Ovary (tissue), 10 donors: ENCODE measurements at places on chromosomes 12 and 14.
A peak's percentile ranks its signal among the peaks of the same experiment; 100 is the strongest.

DNA sequence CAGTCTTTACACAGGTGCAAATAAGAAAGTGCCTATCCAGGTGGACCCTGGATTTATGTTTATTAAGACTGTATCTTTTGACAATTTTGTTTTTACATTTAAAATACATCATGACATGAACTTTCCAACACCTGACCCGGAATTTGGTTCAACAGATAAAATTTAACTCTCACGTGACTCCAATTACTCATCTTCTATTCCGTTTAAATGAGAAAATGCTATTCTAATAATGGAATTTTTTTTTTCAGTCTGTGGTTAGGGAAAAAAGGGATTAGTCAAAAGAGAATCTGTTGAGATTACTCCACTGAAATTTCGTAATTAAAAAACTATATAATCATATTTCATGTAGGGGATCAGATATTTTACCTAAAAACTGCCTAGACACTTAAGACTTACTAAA is 11.1 kb downstream of the VPS37B start:
- DNase-seq = no peak

DNA sequence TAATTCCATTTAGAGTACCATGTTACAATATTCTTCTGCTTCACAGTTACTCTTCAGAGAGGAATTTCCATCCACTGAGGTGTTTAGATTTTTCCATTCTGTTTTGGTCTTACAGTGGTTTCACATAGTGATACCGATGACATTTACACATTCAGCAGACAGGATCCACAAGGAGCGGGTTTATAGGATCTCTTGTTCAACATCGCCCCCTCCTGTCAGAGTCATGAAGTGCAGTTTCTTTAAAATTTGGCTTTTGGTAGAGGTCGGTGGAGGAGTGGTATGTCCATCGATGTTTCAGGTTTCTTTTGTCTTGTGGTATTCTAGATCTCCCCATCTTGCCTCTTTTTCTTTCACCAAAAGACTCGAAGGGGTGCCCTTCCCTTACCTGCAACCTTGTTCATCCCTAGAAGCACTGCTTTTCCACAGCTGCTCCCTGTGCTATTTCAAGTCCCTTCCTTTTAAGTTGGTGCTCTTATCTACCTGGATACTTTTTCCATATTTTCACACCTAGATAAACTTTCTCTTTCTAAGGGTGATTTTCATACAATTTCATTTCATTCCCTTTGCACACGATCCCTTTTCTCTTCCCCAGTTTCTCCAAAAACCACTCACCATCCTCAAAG is 181.3 kb downstream of the ITPR2 start:
- DNase-seq = peak; percentile 33

DNA sequence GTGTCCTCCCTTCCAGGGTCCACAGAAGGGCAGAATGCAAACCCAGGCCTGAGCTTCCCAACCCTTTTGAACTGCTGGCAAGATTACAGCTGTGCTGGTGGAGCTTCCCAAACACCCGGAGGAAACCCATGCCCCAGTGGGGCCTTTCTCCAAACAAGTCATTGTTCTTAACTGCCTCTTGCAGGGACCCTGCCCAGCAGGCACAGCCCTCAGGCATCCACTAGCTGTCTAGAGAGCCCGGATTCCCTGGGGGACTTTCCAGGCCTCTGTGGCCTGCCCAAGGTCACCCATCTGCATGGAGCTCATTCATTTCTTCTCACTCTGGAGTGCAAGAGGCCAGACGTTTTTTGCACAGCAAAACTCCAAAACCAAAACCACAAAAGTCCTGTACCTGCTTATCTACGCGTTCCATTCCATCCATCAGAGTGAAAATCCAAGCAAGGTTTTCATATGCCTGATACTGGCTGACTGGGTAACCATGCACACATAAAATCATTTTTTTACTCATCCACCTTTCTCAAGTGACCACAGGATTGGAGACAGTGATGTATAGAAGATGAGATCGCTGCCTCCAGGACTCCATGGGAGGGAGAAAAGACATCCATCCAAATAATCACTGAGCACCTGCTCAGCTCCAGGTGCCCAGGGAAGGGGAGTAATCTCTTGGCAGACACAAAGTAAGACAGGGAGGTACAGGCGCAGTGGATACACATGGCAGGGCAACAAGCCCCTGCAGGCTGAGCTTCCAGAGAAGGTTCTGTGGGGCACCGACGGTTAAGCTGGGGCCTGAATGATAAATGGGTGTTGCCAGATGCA is 17.2 kb upstream of the BDKRB2 start:
- no peak for DNase-seq

DNA sequence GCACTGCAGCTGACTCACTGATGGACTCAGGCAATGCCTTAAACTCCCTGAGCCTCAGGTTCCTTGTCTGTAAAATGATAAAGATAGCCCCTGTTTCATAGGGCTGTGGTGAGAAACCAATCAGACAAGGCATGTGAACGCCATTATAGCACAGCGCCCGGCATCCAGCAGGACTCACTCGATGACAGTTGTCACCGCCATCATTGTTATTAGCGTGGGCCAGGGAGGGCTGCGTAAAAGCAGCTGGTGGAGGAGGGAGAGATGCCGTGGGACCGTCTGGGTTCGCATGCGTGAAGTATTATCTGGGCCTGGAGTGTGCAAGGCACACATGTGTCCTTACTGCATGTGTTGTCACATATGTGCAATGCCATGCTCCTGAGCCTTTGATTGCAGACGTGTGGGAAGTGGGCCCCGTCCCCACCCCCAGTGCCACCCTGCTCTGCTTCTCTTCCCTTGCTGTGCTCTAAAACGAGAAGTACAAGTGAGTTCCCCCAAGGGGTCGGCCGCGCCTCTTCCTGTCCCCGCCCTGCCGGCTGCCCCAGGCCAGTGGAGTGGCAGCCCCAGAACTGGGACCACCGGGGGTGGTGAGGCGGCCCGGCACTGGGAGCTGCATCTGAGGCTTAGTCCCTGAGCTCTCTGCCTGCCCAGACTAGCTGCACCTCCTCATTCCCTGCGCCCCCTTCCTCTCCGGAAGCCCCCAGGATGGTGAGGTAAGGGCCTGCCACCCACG is at the start of gene PTPN6:
Gene PTPN6, plus strand, starts transcription at position 546 of the 730 bp plus-strand sequence. Its CDS starts 157 bp downstream, at position 703.
- no peak for DNase-seq

- DNase-seq = no peak
Observed at GRCh38 chr12:104115587-104115975, 22.4 kb downstream of the NFYB start.

DNA sequence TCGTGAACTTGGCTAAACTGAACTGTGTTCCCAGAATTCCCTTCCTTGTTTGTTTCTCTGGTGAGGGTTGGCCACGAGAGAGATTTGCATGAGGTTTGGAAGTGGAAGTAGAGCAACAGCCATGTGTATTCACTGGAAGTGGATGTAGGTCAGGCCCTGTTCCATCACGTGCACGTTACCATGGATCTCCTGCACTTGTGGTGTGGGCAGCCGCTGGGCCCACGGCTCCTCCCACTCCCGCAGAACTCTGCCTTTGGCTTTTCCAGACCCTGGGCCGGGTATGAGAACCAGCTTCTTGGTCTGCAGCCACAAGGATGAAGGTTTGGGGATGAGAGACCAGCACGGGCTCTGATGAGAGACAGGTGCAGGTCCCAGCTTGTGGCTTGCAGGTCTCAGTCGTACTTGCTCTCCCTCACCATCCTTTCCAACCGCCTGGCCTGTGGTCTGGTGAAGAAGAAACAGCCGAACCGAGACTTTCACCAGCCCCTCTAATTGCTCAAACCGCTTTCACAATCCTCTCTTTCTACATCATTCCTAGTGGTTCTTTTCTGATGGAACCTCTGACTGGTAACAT is 94.9 kb downstream of the DUSP16 start:
- DNase-seq = no peak

DNA sequence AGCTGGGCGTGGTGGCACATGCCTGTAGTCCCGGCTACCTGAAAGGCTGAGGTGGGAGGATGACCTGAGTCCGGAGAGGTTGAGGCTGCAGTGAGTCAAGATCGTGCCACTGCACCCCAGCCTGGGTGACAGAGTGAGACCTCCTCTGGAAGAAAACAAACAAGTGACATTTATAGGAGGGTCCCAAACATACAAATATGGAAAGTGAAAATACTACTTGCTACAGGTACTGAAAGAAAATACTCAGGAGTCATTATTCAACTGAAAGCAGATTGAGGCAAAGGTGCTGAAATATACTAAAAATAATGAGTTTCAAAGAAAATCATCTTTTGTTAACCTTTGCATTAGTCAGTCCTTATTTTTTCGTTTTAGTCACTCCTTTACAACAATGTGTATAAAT is 53.5 kb downstream of the ETV6 start:
- no peak for DNase-seq

DNA sequence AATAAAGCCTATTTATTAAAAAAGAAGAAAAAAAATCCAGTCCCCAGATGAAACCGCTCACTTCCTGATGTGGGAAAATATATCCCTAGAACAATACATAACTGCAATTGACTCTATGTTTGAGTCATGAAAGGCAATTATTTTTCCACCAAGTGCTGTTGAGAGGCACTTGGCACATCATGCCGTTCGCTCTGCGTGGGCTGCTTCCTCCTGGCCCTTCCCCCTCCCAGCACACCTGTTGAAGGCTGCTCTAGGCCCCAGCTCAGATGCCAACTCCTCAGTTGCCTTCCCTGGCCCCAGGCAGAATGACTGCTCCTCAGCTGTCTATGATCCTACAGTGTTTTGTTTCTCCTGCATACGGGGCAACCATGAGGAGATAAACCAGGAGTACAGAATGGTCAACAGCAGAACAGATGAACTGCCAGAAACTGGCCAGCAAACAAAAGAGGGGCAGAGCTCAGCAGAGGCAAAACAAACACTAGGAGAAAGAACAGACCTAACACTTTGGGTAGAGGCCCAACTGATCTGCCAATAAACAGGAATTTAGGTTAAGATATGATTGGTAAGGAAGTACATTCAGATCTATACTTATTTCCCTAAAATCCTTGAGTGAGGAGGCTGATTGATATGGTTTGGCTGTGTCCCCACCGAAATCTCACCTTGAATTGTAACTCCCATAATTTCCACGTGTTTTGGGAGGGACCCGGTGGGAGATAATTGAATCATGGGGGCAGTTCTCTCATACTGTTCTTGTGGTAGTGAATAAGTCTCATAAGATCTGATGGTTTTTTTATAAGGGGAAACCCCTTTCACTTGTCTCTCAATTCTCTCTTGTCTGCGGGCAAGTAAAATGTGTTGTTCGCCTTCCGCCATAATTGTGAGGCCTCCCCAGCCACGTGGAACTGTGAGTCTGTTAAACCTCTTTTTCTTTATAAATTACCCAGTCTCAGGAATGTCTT is 58.6 kb downstream of the SLC38A1 start:
- DNase-seq = no peak

GRCh38 chr14:67602995-67603545 is 3.0 kb upstream of the PIGH start:
- DNase-seq = no peak

- no peak for DNase-seq
Observed at GRCh38 chr12:68855111-68855510, 47.1 kb downstream of the MDM2 start.

DNA sequence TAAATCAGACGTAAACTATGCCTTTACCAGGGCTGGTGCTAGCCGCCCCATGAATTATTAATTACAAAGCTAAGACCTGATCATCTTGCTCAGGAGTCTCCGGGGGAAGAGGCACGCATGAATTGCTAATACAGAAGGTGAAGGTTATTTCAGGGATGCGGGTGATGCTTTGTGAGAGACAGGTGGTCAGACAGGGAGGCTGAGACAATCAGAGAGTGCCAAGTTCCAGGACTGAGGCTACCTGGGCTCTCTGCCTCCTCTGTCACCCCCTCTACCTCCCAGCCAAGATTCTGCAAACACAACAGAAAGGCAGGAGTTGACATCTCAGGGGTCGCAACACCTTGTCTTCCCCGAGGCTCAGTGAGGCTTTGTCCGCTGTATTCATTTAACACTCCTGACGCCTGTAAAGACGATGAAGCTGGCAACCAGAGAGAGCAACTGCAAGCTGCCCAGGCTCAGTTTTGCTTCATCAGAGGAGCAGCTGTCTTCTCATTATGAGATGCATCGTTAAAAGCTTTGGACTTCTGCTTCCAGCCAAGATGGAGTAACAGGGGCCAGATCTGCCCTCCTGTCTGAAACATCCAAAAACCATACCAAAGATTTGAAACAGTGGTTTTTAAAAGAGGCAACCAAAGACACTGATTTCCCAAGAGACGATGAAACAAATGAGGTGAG is 46.6 kb downstream of the PRIMA1 start:
- DNase-seq = no peak

DNA sequence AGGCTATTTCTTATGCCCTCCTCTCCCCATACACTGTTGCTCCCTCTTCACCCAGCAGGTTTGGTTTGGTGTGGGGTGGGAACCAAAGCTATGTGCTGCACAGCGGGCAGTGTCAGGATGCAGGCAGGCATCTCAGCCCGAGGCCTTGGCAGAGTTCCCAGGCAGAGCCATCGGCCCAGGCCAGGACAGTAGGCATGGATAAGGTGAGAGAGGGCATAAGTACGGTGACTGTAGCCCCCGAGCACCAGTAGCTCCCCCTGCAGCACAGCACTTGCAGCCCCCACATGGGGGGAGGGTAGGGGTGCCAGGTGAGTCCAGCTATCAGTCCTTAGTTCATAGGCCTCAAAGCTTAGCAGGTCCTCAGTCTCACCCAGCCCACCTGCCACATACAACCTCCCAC is 7.2 kb downstream of the KLHL33 start:
- DNase-seq = no peak

DNA sequence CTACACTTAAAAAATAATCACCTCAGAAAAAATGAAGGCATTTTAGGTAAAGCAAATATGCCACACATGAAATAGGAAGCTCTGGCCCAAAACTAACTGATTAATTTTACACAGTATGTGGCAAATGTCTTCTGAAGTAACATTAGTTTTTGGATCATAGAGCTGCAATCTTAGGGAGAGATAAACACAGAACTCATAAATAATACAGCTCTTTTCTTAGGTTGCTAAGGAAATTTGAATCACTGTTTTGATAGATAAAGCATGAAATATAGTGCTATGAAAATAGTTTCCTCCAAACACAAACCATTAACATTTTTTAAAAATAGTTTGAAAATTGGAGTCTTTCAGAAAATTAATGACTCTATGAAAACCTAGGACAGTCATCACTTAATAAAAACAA is 15.0 kb downstream of the RASSF9 start:
- DNase-seq = no peak

GRCh38 chr12:77796775-77797174 is 33.9 kb upstream of the NAV3 start:
- DNase-seq = no peak

DNA sequence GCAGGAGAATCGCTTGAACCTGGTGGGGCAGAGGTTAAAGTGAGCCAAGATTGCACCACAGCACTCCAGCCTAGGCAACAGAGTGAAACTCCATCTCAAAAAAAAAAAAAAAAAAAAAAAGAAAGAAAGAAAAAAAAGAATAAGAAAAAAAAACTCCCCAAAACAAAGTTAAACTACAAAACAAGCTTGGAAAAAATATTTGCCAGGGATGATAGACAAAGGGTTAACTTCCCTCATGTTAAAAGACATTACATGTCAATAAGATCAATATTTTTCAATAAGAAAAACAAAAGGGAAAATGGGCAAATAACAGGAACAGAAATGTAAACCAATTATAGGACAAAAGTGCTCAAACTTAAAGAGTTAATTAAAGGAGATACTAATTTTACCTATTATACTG is 26.4 kb upstream of the HIGD1C start:
- DNase-seq = no peak

GRCh38 chr12:130859161-130859560 is 12.7 kb upstream of the RAN start:
- no peak for DNase-seq
